Thoracic aorta (tissue), 2 donors: ENCODE measurements at places on chromosomes 3 and 15.

GRCh38 chr3:37148208-37148607, 26.2 kb downstream of the LRRFIP2 start:
- no peak for DNase-seq

- DNase-seq = no peak
Observed at GRCh38 chr3:34948517-34948916, 690.8 kb upstream of the ARPP21 start.

GRCh38 chr15:39451871-39452270, 129.0 kb upstream of the THBS1 start:
- no peak for DNase-seq

- DNase-seq = no peak
Observed at GRCh38 chr3:27360113-27361078, 8.8 kb downstream of the NEK10 start.

- no peak for DNase-seq
Observed at GRCh38 chr3:113243071-113243470, 31.7 kb downstream of the BOC start.

GRCh38 chr3:13111173-13111872, 38.1 kb upstream of the IQSEC1 start:
- DNase-seq = no peak

DNA sequence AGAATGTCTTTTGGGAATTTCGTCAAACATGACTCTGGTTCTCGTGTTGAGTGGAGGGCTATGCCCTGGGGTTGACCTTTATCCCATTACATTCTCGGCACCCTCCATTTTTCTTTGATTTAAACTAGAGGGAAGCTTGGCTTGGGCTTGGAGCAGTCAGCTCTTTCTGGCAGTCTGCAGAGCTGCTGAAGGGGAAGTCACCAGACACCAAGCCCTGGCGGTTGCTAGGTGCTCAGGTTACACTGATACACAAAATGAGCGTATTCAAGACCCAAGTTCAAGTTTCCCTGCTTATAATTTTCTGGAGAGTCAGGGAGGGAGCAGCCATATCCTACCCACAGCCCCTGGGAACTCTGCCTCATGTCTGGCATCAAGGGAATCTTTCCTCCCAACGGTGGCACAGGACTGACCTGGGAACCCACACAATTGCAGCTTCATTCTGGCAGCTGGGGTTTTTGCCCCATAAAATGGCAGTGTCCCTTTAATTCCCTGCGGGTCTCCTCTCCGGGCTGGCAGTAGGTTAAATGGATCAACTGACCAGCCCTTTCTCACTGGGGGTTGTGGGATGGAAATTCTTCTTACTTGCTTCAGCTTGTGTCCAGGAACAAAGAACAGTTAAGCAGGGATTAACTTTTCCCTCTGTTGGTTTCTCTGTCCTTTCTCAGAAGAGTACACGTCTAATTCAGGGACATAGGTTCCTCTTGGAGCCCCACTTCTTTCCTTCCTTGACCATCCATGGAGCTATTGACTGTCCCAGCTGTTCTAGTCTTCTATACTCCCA, 110.0 kb upstream of the DLG1 start:
- DNase-seq = no peak

- no peak for DNase-seq
Observed at GRCh38 chr3:78256123-78256522, 1216.2 kb downstream of the ROBO2 start.

- no peak for DNase-seq
Observed at GRCh38 chr3:194072097-194072428, 63.9 kb upstream of the HES1 start.

DNA sequence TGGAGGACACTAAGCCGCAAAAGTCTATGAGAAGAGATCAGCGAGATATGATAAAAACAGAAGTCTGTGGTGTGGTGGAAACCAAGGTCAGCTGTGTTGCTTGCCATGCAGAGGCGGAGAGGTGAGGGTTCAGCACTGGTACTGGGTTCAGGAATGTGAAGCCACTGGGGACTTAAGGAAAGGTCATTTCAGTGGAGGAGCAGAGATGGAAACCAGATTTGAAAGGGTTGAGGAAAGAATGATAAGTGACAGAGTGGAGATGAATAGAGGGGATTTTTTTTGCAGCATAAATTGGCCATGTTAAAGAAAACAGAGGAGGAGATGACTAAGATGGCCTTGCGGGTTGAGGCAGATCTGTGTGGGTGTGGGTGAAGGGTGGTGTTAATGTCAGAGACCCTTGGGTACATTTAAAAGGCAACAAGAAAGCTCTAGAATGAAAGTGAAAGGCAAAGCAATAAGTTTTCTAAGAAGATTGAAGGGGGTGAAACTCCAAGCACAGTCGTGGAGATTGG, 265.5 kb downstream of the ADAMTSL3 start:
- DNase-seq = no peak

- no peak for DNase-seq
Observed at GRCh38 chr3:13708871-13709595, 160.1 kb downstream of the FBLN2 start.

GRCh38 chr3:29593802-29594201, 312.9 kb downstream of the RBMS3 start:
- no peak for DNase-seq

DNA sequence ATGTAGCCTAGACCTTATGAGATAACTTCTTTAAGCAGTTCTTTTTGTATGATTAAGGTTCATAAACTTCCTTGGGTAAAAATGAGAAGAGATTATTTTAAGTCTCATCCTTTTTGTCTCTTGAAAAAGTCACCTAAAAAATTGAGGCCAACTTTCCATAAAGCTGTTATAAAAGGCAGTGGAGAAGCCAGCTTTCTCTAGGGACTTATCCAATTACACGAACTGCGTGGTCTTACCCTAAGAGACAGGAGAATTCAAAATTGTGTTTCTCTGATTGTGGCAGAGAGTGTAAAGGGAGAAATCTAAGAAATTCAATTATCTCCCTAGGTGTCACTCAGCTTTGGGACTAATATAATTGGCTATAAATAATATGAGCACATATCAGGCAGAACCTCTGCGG, 262.0 kb downstream of the SHOX2 start:
- no peak for DNase-seq

DNA sequence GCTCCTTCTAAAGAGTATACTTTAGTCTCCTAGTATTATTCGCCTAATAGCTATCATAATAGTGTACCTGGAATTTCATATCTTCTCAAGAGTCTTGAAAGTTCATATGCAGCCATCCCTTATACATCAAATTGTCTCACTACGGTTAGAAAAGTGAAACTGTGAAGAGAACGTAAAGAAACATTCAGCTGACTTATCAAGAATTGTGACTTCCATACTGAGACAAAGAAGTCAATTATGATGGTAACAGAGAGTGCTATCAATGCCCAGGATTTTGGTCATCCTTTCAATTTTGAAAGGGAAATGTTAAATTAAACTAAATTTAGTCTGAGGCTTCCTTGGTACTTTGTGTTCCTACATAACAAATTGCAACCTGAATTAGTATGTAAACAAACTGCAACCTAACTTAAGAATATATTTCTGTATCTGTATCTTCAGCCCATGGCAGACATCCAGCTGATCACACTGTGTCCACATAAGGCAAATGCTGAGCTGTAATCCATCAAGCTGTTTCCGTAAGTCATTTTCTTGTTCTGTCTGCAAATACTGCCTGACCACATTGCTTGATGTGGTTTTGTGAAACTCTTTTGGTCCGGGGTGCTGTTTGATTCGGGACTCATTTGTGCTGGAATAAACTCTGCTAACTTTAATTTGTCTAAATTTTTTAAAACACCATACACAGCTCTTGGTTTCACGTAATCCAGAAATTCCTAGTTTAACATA, 469.6 kb downstream of the SI start:
- DNase-seq = no peak

GRCh38 chr3:37053753-37054152, 60.4 kb downstream of the MLH1 start:
- DNase-seq = no peak

- no peak for DNase-seq
Observed at GRCh38 chr3:9765865-9766264, 3.9 kb downstream of the CAMK1 start.

GRCh38 chr3:132225664-132226063, 91.5 kb upstream of the ACP3 start:
- DNase-seq = no peak

GRCh38 chr3:176663837-176664831, 533.1 kb downstream of the TBL1XR1 start:
- DNase-seq = no peak

GRCh38 chr3:188084752-188085583, 69.0 kb upstream of the LPP start:
- DNase-seq = no peak

- no peak for DNase-seq
Observed at GRCh38 chr3:46981932-46982471, 2.5 kb downstream of the NBEAL2 start.

DNA sequence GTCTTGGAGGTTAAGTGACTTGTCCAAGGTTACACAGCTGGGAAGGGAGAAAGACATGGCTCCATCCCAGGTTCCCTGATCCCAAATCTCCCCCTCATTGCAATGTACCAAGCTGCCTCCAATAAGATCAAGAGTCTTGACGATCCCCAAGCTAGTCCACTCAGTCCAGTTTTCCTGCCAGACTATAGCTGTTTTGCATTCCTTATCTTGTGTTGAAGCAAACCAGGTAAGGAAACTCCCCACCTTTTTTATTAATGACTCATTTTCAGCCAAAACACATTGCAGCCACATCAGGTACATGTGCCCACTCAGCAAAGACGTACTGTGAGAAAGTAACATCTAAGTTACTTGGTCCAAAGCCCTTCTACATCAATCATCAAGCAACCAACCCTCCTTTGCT, 41.9 kb downstream of the LIPC start:
- no peak for DNase-seq

DNA sequence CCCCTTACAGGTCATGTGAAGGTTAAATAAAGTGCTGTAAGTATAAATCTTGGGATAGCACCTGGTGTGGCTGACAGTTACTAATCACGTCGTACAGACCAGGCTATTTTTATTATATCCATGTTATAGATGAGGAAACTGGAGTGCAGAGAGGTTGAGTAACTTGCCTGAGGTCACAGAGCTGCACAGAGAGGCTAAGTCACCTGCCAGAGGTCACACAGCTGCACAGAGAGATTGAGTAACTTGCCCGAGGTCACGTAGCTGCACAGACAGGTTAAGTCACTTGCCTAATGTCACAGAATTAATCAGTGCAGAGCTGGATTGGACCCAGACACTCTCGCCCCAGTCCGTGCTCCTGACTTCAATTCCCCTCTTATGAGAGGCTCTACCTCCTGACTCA, 171.5 kb downstream of the NUP210 start:
- no peak for DNase-seq

DNA sequence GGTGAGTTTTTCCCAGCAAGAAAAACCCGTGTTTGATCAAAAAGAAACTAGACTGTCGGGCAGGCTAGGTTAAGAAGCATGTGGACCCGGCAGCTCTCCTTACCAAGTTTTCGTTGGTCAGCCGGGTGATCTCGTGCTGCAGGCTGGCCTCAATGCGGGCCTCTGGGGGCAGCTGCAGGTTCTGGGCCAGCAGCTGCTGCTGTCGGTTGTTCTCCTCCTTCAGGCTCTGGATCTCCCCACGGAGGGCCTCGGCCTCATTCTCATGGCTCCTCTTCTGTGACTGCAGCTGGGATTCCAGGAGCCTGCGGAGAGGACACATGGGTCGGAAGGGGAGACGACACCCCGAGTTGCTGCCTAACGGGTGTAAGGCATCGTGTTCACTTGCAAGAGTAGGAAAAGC, 44.5 kb upstream of the MYO5C start:
- no peak for DNase-seq

DNA sequence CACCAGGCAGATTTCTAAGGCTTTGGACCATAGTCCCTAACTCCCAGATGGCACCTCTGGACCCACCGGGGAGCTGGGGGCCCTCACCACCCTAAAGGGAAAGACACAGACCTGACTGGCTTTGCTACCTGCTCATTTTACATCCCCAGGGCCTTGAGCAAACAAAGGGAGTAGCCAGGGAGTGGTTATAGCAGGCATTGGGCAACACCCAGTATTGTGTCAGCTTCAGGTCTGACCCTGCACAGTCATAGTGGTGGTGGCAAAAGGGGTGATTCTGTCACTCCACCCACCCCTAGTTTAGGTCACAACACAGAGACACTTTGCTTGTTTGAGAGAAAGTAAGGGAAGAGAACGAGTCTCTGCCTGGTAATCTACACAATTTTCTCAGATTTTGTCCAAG, 352.5 kb downstream of the DIPK2A start:
- no peak for DNase-seq

DNA sequence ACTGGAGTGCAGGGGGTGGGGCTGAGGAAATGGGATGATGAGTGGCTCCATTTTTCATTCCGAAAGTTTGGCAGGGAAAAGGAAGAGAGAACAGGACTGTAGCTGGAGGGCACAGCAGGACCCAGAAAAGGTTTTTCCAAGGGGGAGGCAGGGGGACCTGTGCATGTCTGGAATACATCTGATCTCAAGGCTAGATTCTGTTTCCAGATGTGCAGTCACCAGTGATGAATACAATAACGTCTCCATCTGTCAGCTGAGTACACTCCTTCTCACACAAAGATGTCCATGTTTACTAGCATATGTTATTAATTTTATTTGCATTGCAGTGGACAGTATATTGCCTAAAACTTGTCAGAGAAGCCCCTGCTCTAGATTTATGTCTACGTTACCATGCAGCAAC, 39.9 kb upstream of the PRTG start:
- DNase-seq = no peak

DNA sequence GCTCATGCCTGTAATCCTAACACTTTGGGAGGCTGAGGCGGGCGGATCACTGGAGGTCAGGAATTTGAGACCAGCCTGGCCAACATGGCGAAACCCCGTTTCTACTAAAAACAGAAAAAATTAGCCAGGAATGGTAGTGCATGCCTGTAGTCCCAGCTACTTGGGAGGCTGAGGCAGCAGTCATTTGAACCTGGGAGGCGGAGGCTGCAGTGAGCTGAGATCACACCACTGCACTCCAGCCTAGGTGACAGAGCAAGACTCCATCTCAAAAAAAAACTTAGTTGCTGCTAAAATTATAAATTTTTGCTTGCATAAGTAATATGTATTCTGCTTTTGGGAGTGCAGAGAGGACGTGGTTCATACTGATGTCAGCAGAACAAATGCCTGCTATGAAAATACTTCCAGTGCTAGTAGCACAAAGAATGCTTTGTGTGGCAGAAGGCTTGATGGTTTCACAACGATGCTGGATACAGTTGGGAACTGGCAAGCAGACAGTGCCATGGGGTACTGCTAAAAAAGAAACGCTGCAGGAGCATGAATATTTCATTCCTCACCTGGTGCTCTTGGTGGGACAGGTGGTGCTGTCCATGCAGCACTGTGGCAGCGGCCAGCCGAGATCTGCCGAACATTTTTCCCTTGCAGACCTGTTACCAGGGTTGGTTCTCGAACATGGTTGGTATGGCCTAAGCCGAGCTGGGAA, 31.1 kb downstream of the FBXL22 start:
- no peak for DNase-seq

- DNase-seq = no peak
Observed at GRCh38 chr15:78492872-78493271, 14.5 kb upstream of the HYKK start.
